ENCODE measurements at places on chromosomes 7 and 10.

GRCh38 chr10:79097021-79097872 is 28.5 kb downstream of the ZMIZ1 start:
- DNase-seq = no peak

DNA sequence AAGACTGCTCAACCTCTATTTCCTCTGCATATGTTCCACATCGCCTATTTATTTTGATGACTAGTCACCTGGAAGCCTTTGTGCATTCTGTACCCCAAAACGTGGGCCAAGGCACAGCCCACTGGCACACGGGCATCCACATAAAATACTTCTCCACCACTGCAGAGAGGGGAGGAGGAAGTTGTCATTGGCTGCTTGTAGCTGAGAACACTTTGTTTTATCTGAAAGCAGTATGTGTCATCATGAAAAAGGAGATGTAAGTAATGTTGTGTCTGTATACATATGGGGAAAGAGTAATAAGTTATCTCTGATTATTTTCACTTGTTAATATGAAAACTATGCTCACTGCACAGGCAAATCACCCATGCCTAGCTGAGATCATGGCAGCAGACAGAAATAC is 48.2 kb upstream of the AMPH start:
- DNase-seq = no peak

GRCh38 chr10:128602183-128602582 is 476.0 kb upstream of the MKI67 start:
- DNase-seq = no peak

GRCh38 chr10:7301006-7301778 is 109.6 kb downstream of the SFMBT2 start:
- DNase-seq = no peak

DNA sequence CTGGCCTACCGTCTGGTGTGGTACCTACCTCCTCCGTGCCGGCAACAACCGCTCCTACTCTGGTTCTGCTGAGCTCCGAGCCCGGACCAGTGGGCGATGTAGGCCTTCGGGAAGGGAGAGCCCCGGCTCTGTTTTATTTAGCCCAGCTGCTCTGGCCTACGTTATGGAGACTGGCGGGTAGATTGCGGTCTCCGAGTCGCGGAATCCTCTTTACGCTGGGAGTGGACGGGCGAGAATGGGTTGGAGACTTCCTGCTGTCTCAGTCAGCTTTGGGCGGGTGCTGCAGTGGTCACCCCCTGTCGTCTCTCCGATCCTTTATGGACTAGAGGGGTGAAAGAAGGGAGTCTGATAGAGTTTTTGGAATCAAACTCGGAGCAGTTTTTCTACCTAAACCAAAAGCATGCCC is 406 bp downstream of the CBLL1 start:
- no peak for DNase-seq

DNA sequence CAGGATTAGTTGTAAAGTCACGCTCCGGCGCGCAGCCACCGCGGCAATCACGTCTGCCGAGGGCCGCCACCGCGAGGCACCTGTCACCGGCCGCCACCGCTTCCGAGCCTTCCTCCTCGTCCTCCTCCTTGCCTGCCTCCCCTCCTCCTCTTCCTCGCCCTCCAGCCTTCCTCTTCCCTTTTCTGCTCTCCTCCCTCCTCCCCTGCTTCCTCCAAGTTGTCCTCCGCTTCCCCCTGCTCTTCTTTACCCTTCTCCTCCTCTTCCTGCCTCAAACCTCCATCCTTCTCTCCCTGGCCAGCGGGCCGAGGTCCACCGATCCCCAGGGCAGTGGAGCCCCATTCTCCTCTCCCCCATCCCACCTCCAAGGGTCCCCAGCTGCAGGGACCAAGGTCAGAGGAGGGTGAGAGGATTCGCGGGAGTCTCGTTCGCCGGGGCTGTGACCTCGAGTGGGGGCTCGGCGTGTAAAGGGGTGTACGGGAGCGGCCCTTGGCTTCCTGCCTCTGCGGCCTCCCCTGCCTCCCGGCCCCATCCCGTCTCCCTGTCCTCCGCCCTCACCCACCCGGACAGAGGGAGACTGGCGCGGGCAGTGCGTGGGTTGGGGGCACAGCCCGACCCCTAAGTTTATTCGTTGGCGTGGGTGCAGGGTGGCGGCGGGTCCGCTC is 89.5 kb upstream of the PAX2 start:
- no peak for DNase-seq

Measured in GM19239 (cell line).